Thoracic aorta (tissue), 2 donors: ENCODE measurements at places on chromosomes 1 and 21. TPM values are rescaled to one million over a fixed set of nuclear protein-coding genes. Genes with fewer than 3 reads are reported as not detected.

DNA sequence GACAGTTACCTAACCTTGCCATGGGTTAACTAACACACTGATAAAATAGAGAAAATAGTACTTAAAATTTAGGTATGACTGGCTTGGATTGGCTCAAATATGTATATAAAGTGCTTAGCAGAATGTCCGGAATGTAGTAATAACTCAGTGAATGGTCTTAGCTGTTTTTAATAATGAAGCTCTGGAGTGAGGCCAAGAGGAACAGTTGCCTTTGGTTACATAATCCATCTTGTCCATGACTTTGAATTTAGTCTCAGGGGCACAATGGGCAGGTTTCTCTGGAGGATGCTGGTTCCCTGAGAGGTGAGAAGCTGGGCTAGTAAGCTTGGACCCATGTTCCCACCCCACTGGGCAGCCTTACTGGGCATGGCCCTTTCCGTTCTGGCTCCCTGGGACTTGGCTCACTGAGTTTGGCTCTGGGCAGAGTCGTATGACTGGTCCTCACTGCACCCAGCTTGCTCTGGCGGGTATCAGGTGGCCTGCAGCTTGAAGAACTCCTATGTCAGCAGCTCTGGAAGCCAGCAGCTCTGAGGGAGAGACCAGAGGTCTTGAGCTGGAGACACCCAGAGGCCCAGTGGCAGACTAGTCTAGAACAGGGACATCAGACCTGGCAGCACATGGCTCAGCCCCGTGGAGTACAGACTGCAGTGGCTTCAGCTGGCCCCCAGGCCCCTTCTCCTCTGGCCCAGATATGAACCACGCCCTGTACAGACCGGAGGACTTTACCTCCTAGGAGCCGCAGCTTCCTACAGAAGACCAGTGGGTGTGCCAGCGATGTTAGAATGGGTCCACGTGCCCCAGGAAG is 40.4 kb downstream of the TENT5C start:
- H3K4me3 ChIP-seq = no peak overlapping the region
- H3K27me3 ChIP-seq = no peaks in the 10 kb centered on the region
- peaks cover 12% of the 10 kb centered on the region for H3K4me1 ChIP-seq
- H3K27ac ChIP-seq = no peak overlapping the region

DNA sequence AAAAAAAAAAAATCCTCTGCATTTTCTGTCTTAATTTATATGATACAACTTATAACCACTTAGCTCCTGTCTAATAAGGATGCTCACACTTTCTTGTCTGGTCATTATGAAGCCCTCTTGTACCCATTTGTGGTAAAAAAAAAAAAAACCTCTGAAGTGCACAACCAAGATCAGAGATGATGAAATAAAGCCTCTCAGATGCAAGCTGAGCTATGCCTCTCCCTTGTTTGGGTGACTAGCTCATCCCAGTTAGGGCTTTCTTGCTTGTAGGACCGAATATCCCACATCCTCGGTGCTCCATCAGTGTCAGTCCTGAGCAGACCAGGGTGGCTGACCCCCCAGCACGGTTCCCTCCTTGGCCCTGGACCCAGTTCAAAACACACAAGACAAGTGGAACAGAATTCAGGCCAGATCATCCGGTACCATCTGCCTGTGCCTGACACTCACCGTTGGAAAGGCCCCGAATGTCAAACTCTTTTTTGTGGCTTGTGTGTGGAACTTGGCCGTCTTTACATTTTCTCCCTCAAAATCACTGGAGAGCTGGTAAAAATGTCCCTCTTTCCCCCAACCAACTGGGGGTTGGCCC is 6.3 kb upstream of the SELENON start:
- H3K27me3 ChIP-seq = no peaks in the 10 kb centered on the region
- H3K27ac ChIP-seq = no peak overlapping the region
- H3K4me1 ChIP-seq = peaks cover 9% of the 10 kb centered on the region
- H3K36me3 ChIP-seq = no peaks in the 10 kb centered on the region
- H3K4me3 ChIP-seq = no peak overlapping the region

GRCh38 chr1:85153149-85153891 is 47.5 kb downstream of the SYDE2 start:
- H3K4me1 ChIP-seq = no peaks in the 10 kb centered on the region
- H3K36me3 ChIP-seq = no peaks in the 10 kb centered on the region
- H3K4me3 ChIP-seq = no peak overlapping the region

DNA sequence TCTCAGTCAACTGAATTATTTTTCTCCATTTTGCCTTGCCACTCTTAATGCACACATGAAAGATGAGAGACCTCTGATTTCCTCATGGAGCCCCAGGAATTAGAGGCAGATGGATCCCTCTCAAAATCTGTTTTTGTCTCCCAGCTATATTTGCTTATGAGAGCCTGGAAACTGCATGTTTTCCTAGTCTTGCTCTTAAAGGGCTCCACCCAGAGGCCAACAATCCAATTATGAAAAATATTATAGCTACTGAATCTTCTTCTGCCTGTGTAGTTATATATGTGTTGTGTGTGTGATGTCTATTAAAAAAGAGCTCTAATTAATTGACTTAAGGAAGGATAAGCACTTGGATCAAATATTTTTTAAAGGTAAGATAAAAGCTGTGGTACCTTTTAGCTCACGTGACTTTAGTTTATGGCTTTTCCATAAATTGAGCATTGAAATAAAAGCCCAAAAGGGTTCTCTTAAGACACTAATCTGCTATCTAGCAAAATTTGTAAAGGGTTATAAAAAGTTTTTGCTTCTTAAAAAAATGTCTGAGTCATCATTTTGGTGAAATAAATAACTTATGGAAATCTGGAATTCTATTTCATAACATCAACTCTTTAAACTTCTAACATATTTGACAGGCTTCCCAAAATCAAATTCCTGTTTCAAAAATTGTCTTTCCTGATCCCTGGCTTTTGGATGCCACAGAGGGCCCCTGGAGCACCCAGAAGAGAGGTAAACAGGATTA is 31.2 kb upstream of the TSPEAR start:
- DNase-seq = no peak
- no peaks in the 10 kb centered on the region for H3K27me3 ChIP-seq
- H3K4me1 ChIP-seq = no peaks in the 10 kb centered on the region
- no peak overlapping the region for H3K27ac ChIP-seq

DNA sequence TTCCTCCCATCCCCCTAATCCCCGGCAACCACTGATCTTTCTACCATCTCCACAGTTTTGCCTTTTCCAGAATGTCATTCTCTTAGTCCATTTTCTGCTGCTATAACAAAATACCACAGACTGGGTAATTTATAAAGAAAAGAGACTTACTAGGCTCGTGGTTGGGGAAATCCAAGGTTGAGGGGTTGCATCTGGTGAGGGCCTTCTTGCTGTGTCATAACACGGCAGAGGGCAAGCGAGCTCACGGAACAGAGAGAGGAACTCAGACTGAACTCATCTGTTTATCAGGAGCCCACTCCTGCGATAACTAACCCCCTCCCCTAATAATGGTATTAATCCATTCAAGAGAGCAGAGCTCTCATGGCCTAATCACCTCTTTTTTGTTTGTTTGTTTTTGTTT is 52.0 kb downstream of the RUNX3 start:
- H3K27me3 ChIP-seq = no peaks in the 10 kb centered on the region
- no peaks in the 10 kb centered on the region for H3K36me3 ChIP-seq
- H3K4me3 ChIP-seq = no peak overlapping the region

- H3K27me3 ChIP-seq = no peaks in the 10 kb centered on the region
- H3K4me1 ChIP-seq = no peaks in the 10 kb centered on the region
- H3K27ac ChIP-seq = no peak overlapping the region
- DNase-seq = no peak
- no peaks in the 10 kb centered on the region for H3K36me3 ChIP-seq
Observed at GRCh38 chr1:168792592-168793125, 63.7 kb upstream of the DPT start.

- no peaks in the 10 kb centered on the region for H3K36me3 ChIP-seq
- no peak overlapping the region for H3K4me3 ChIP-seq
- peaks cover 4% of the 10 kb centered on the region for H3K4me1 ChIP-seq
- DNase-seq = no peak
- no peaks in the 10 kb centered on the region for H3K27me3 ChIP-seq
Observed at GRCh38 chr1:100767176-100767890, 47.8 kb downstream of the VCAM1 start.

DNA sequence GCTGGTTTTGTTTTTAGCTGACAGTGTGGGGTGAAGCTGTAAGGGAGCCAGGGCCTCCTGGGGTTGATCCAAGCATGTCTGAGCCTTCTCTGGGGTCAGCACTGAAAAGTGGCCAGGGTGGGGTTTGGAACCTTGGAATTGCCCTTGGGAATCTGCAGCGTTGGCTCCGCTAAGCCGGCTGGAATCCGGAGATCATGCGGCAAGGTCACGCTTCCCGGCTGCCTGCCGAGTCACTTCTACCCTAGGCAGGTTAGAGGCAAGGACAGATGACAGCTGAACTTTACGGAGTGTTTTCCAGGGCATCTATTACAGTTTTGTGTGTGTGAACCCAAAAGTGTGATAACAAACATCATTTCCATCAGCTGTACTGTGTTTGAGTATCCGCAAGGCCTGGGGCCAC is 17.1 kb downstream of the ABCG1 start:
- H3K27ac ChIP-seq = no peak overlapping the region
- H3K36me3 ChIP-seq = no peaks in the 10 kb centered on the region
- DNase-seq = no peak
- peaks cover 27% of the 10 kb centered on the region for H3K4me1 ChIP-seq
- no peaks in the 10 kb centered on the region for H3K27me3 ChIP-seq

The ARHGAP30 gene
- 16.4 TPM for total RNA-seq

The LEMD1 gene
- total RNA-seq = not detected

The S100A3 gene
- total RNA-seq = 3.1 TPM
